ENCODE measurements at places on chromosomes 13 and 19.

DNA sequence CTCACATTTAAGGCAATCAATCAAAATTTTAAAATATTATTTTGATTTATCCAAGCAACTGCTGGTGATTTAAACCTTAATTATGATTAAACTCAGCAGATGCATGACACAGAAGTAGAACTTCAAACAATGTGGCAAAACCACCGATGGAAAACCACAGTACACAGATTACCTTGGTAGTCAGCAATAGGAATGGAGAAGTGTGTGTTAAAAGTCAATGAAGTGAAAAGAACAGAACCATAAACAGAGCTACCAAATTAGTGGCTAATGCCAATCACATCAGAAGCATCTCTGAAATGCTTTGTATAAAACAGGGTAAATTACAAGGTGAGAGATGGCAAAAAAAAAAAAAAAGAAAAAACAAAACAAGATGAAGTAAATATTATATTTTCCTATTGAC, 31.2 kb downstream of the KATNAL1 start:
- no peak for DNase-seq

- DNase-seq = peak; percentile 49
Measured at GRCh38 chr19:48752496-48753365, at the start of gene FUT1. TSS of gene FUT1 (minus strand) at chr19:48752641. CDS start at chr19:48751281, 1,360 bp downstream.

DNA sequence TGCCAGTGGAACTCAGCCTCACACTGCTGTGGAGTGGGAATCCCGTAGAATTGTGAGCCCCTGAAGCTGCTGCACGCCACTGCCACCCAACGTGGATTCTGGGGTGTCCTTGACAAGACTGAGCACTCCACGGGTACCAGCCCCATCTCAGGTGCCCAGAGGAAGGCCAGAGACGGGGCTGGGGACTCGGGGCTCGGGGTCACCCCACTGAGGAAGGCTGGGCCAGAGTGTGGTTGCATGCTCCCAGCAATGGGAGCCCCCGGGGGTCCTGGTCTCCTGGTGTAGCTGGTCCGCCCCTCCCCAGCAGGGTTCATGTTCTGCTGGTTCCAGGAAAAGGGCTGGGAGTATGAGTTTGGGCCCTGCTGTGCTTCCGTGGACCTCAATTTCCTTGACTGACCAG, 15.2 kb downstream of the DAPK3 start:
- no peak for DNase-seq

DNA sequence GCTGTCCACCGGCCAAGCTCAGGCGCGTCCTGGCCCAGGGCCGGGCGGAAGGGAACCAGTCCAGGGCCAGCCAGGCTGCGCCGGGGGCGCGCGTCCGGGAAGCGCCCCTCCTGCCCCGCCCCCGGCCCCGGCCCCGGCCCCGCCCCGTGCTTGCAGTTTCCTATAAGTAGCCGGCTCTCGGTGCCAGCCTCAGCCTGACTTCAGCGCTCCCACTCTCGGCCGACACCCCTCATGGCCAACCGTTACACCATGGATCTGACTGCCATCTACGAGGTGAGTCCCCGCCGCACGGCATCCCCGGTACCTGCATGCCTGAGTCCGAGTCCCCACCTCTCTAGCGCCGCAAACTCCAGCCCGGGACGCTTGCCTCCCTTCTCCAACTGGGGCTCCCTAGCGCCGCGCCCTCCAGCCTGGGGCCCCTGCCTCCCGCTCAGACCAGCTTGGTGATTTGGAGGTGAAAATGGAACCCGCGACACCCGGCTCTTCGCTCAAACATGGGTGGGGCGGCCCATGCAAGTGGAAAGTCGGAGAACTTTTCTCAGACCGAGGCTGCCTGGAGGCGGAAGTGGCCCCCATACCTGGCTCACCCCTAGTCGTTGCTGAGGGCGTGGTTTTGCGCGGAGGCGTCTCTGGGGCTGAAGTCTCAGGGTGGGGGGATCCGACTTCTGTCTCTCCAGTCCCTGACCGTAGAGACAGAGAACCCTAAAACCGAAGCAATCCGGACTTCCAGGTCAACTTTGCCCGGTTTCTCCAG, at the start of gene ZFP36:
TSS of gene ZFP36 (plus strand) at position 192 of the 754 bp plus-strand sequence. CDS start at position 250, 58 bp downstream.
- peak; percentile 95 for DNase-seq

- no peak for DNase-seq
Measured at GRCh38 chr13:77831866-77832265, 86.8 kb downstream of the EDNRB start.

- DNase-seq = no peak
Measured at GRCh38 chr13:103803349-103803748, 737.1 kb upstream of the SLC10A2 start.

GRCh38 chr19:43454031-43454430, 11.4 kb downstream of the LYPD3 start:
- no peak for DNase-seq

- no peak for DNase-seq
Measured at GRCh38 chr13:48580896-48581295, 48.0 kb upstream of the RCBTB2 start.

DNA sequence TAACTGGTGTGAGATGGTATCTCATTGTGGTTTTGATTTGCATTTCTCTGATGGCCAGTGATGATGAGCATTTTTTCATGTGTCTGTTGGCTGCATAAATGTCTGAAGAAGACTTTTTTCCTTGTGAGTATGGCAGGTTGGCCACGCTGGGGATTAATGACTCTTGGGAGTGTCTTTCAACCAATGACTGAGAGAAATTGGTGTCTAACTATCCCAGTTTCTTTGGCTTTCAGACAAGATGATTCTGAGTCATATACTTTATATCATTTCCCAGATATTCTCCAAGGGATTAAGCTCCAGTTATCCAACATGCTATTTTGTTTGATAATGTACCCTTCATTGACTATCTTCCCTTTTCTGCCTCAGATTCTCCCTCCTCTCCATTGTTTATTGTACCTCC, 35.5 kb upstream of the CSNK1A1L start:
- peak; percentile 16 for DNase-seq

DNA sequence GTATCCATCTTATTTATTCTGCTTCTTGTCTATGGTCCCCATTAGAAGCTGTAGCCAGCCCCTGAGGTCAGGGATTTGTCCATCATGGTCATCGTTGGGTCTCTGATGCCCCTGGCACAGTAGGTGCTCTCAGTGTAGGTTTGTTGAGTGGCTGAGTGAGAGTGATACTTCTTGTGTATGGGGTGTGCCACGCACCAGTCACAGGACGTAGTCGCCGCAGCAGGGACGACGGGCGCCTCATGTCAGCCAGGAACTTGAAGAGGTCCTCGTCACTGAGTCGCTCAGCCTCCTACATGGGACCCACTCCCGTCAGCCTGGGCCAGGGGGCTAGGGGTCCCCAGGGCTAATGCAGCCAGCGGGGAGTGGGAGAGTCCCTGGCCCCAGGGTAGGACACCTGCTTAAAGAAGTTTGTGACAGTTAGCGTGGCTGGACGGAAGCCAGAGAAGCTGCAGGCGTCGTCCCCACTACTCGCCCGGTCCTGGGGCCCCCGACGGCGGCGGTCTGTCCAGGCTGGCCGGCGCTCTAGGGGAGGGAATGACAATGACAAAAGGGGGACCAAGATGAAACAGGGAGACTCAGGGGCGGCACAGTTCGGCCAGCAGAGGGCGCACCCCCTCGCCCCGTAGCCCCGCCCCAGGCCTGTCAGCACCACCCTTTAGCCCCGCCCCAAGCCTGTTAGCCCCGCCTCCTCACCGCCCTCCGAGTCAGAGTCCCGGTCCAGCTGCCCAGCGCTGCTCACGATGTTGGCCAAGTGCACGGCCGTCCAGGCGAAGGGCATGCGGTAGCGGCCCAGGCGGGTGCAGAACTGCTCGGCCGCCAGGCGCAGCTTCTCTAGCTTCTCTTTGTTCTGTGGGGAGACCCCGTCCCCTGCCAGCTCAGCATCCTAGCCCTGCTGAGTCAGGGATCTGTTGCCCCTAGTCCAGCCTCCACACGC, 3.7 kb downstream of the ANGPTL8 start:
- peak; percentile 91 for DNase-seq

DNA sequence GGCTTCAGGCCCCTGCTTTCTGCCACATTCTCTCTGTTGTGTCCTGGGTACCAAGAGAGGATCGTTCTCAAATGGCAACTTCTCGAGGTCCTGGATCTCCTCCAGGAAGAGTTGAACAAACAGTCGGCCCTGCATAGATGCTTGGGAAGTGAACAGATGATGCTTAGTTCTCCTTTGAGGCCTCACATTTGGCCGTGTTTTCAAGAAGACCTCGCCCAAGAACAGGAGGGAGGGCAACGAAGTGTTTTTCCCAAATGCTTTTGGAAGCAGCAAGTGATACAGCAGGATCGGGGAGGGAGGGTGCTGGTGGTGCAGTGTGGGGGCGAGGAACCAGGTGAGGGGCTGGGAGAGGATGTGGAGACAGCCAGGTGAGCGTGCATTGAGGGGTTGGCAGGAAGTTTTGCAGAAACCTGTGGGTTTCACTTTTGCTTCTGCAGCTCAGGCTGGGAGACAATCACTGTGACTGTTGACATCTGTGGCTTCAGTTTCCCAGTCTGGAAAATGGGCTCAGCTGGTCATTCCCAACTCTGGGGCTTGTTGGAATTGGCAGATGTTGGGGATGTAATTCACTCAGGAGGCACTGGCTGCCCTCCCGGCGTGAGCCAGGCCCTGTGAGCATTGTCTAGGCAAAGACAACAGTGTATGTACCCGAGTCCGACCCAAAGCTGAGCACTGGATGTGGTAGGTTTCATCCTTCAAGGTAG, 21.6 kb downstream of the MAST3 start:
- peak; percentile 56 for DNase-seq

GRCh38 chr13:100755891-100756290, 81.3 kb upstream of the TMTC4 start:
- no peak for DNase-seq

- DNase-seq = no peak
Measured at GRCh38 chr19:32809254-32809653, 60.3 kb downstream of the SLC7A9 start.

DNA sequence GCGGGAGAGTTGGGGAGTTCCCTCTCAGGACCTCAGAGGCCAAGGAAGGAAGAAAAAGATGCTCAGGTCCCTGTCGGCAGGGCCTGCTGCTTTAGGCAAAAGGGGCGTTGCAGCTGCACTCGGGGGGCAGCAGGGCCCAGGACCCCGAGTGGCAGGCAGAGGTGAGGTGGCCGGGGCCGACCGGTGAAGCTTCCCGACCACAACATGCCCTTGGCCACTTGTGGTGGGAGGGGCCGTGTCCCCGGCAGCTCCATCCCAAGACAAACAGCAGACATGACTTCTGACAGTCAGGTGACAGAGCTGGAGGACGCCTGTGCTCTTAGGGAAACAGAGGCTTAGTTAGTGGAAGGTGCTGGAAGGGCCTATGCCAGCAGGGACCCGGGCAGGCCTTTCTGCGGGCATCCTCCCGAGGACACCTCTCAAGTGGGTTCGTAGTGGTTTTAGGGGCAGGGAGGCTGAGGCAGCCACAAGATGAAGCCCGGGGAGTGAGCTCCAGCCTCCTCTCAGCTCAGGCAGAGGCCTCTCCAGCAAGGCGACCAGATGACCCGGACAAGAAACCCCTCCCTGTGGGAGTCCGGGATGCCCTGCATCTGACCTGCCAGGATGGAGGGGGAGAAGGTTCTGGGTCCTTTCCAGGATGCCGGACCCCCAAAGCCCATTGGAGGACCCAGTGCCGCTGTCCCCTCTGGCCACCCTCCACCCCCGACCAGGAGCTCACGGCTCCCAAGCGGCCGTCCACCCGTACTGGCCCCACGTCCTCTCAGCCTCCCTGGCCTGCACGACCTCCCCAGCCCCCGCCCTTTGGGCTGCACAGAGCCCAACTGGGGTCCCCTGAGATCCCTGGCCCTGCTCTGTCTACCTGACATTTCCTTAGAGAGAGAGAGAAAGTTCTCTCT, 24.2 kb downstream of the BTBD2 start:
- DNase-seq = no peak

DNA sequence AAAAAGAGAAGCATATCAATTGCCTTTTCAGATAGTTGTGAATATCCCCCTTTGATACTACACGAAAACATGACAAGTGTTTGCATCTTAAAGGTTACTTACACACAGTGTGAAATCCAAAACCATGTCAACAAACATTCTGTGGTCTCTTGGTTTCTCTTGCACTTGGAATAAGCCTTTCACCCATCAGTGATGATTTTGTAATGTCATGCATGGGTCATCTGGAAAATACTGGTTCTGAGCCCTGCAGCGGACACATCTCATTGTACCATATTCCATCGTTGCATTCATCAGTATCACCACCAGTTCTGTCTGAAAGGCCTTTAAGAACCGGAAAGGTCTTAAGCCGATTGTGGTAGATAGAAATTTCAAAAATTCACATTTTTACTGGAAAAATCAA, 65.4 kb upstream of the SOX1 start:
- no peak for DNase-seq

DNA sequence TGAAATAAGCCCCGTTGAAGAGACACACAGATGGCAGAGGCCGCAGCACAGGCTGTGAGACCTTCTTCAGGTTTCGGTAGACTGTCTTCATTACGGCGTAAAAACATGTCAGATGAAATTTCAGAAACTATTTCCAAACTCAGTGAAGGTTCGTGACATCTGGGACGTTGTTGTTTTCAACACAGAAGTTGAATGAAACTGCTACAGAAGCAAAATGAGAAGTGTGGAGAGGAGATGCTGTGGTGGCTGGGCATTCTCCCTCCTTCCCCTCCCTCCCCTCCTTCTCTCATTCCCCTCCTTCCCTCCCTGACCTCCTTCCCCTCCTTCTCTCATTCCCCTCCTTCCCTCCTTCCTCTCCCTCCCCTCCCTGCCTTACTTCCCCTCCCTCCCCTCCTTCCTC, 113.6 kb downstream of the ATP11A start:
- DNase-seq = no peak

DNA sequence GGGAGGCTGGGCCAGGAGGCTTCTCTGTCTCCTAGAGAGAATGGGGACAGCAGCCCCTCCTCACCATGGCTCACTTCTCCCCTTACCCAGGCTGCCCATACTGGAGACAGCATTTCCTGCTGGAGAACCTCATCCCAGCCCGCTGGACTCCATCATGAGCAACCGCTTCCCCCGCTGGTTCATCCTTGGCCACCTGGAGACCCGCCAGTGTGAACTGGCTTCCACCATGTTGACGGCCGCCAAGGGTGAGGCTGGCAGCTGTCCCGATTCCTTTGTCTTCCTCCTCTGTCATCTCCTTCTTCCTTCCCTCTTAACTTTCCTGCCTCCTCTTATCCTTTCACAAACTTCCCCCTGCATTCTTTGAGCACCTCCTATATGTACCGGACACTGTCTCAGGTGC, 28.0 kb downstream of the ZSWIM4 start:
- DNase-seq = no peak

DNA sequence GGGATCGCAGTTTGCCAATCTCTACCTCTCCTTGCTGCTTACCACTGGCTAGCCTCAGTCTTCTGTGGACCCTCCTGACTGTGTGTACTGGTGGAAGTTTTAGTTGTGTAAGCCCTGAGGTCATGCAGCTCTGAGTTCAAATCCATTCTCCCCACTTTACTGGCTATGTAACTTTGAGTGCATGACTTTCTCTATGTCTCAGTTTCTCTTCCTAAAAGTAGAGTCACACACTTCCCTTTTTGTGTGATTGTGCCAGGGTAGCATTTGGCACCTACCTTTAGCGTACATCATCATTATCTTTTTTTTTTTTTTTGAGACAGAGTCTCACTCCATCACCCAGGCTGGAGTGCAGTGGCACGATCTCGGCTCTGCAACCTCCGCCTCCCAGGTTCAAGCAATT, 70.3 kb downstream of the MAP4K1 start:
- no peak for DNase-seq

All from foreskin fibroblast (primary cell).